ENCODE measurements at places on chromosomes 1 and 21.
A peak's percentile ranks its signal among the peaks of the same experiment; 100 is the strongest.

DNA sequence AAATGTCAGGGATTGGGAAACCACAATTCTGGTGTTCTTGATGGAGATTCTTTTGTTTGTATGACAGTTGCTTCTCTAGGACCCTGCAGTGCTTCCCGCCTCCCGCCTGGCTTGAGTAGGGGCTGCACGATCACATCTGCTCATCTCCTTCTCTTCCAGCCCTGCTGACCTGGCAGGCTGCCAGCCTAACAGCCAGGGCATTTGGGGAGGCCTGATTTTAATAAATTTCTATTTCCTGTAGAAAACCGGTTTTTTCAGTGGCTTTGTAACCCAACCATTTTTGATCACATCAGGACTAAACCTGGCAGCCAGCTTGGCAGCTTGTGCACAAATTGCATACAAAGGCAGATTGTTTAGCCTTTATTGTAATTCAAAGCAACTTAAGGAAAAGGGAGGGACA, 78.9 kb downstream of the UBE2U start:
- no peak for DNase-seq

- peak; percentile 78 for DNase-seq
Measured at GRCh38 chr1:226679853-226680516, 59.1 kb downstream of the ITPKB start.

GRCh38 chr1:232561381-232561780, 68.6 kb downstream of the SIPA1L2 start:
- DNase-seq, result no peak

GRCh38 chr1:85313888-85314696, 37.7 kb upstream of the BCL10 start:
- DNase-seq, result no peak

DNA sequence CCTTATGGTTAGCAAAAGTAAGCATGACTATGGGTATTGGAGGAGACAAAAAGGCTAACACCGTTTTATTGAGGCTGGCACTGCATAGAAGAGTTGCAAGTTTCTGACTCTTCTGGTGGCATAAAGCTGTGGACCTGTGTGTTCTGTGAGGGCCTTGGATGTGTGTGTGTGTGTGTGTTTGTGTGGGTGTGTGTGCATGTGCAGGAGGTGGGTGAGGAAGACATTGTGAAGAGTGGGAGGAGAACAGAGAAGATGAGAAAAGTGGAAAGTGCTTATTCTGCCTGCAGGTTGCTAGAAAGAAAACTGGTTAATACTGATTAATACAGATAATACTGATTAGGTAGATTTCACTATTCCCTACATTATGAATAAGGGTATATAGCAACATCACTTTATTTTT, 12.6 kb downstream of the SLC22A15 start:
- DNase-seq, result no peak

DNA sequence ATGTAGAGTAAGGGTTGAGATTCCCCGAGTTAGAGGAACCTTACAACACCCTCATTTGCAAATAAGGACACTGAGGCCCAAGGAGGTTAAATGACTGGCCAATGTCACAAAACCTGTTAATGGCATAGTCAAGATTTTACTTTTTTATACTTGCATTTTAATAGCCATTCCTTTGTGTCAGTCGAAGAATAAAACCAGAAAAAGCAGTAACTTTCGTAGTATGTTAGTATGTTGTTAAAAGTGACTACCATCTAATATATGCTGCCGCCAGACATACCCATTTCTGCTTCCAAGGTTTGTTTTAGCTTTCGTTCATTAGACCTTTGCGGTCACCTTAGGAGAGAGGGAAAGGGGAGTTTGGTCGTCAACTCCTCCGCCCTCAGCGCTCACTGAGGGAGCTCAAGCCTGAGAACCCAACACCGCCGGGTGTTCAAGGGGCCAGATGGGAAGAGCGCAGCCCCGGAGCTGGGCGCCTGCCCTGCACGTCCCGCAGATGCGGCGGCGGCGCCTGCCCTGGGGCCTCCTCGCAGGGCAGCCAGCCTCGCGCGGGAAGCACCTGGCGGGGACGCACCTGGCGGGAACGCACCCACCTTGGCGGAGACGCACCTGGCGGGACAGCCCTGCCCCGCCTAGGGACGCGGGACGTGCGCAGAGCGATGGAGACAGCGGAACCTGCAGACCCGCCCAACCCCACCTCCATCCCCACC, 466 bp downstream of the VPS26C start:
- no peak for DNase-seq

DNA sequence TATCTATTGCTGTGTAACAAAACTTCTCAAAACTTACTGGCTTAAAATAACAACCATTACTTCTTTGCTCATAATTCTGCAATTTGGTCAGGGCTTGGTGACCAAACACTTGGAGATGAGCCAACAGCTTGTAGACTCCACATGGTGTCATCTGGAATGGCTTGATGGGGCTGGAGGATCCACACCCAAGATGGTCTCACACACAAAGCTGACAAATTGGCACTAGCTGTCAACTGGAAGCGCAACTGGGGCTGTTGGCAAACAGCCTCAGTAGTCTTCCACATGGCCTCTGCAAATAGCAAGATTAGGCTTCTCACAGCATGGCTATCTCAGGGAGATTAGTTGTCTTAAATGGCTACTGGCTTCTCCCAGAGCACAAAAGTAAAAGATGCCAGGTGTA, 27.1 kb upstream of the MTF2 start:
- no peak for DNase-seq

Data from activated CD4-positive, alpha-beta T cell treated with anti-CD3 and anti-CD28 coated beads, Interleukin-2, amount 10 ng/mL, durations not matched to agents 7 days and 5 days (primary cell).